ENCODE measurements at places on chromosomes 13 and 19.

DNA sequence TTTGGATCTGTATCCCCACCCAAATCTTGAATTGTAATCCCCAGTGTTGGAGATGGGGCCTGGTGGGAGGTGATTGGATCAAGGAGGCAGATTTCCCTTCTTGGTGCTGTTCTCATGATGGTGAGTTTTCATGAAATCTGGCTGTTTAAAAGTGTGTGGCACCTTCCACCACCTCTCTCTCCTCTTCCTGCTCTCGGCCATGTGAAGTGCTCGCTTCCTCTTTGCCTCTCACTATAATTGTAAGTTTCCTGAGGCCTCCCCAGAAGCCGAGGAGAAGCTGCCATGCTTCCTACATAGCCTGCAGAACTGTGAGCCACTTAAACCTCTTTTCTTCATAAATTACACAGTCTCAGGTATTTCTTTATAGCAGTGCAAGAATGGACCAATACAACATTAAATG, 15.7 kb downstream of the COMMD6 start:
- DNase-seq, result no peak

GRCh38 chr13:106109391-106109791, 426.1 kb downstream of the EFNB2 start:
- no peak for DNase-seq

DNA sequence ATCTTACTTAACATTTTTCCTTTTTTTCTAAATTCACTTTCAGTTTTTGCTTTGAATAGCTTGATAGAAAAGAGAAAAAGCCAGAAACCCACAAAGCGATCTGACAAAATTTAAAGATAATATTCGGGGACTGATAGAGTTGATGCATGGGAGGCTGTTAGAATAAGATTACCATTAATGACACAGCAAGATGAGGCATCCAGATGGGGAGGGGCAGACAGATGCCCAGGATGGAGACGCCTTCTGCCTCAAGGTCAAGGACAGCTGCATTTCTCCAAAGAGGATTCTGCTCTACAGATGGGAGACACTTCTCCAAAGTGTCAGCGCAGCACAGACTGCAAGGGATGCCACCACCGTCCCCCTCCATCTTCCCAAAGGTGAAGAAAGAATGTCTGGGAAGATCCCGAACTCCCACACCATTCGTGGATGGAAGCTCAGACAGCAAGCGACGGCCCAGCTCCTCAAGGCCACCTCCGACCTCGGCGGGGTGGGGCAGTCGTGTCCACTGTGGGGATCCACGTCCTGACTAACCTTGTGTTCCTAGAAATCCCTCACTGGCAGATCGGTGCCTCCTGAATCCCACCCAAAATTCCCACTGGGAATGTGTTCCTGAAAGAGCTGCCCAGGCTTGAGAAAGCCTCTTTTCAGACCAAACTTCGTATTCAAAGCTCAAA, 32.9 kb downstream of the NAXD start:
- DNase-seq, result no peak

DNA sequence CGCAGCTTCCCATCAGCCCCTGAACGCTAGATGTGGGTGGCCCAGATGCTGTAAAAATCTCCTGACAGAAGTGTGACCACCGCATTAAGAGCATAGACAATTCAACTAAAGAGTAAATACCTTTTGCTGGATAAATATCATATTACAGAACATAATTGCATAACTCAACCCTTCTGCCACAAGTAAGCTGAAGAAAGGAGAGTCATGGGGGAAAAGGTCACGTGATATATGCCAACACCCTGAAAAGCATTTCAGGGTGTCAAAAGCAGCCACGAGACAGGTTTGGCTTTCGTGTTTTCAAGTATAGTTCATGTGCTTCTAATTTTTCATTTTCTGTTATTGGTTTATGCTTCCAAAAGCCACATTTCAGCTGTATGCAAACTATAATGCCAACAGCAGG, 71.3 kb downstream of the LHFPL6 start:
- DNase-seq, result no peak

DNA sequence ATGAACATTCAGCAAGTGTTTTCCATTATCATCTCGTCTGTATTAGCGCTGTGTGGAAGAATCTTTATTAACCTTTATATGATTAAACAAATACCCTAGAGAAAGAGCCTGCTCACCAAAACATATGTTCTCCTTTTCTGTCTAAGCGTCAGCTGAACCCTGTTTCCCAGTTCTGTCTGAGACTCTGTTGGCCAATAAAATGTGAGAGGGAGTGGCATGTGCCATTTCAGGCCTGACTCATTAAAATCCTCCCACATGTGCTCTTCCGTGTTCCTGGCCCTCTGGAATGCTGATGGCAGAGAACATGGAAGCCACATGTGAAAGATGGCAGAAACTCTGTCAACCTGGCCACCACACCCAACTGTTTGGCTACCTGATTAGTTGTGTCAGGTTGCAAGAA, 181.9 kb upstream of the EDNRB start:
- DNase-seq, result no peak

GRCh38 chr19:45729800-45730290, 851 bp downstream of the FBXO46 start:
- no peak for DNase-seq

DNA sequence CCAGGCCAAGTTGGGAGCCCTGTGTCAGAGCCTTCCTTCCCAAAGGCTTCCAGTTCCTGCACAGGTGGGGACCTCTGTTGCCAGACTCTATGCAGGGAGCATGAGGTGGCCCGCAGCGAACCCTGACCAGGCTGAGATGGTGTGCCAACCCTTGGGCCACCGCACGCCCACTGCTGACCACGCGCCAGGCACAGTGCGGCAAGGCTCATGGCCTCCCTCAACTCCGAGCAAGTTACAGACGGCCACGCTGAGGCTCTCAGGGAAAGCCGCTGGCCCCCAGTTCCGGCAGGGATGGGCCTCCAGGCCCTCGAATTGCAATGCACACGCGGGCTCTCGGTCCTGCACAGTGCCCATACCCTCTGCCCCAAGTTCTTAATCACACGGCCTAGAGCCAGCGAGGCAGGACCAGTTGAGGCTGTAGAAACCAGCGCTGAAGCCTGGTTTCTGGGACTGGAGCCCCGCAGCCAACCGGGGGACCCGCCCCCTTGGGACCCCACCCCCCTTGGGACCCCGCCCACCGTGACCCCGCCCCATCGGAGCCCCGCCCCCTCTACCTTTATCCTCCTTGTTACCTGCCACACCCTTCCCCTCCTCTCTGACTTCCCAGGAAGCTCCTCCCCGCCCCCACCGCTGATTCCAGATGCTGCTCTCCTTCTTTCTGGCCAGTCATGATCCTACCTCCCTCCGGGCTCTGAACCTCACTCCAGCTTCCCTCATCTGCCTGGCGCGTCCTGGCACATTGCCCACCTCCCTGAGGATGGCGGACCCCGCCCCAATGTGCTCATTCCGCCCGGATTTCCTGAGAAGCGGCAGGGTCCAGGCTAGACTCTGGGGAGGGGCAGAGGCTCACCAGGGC, 6.0 kb downstream of the PEX11G start:
- no peak for DNase-seq

DNA sequence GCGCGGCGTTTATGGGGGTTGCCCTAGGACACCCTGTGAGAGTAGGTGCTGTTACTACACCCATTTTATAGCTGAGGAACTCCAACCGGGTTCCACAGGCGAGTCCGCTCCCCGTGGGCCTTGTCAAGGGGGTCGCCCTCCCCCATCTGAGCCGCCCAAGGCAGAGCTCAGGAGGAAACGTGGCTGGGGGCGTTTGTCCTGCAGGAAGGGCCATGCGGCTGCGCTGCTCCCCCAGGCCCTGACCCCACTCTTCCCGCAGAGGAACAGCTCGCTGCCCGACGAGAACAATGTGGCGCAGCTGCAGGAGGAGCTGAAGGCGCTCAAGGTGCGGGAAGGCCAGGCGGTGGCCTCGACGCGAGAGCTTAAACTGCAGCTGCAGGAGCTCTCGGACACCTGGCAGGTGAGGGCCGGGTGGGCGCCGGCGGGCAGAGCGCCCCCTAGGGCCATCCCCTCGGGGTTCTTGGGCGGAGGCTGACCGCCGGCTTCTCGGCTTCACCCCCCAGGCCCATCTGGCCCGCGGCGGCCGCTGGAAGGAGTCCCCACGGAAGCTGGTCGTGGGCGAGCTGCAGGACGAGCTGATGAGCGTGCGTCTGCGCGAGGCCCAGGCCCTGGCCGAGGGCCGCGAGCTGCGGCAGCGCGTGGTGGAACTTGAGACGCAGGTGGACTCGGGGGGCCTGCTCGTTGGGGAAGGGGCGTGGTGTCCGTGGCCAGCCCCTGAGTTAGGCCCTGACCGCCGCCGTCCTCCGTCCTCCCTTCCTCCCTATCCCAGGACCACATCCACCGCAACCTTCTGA, 12.4 kb downstream of the PRR36 start:
- DNase-seq, result no peak

- no peak for DNase-seq
Observed at GRCh38 chr13:54841682-54842081, 1813.1 kb downstream of the OLFM4 start.

Data from stimulated activated CD8-positive, alpha-beta memory T cell treated with anti-CD3 and anti-CD28 coated beads, Interleukin-15, amount 100 ng/mL, for 4 hours (primary cell).